ACHN (cell line): ENCODE measurements at places on chromosomes 4 and X.

DNA sequence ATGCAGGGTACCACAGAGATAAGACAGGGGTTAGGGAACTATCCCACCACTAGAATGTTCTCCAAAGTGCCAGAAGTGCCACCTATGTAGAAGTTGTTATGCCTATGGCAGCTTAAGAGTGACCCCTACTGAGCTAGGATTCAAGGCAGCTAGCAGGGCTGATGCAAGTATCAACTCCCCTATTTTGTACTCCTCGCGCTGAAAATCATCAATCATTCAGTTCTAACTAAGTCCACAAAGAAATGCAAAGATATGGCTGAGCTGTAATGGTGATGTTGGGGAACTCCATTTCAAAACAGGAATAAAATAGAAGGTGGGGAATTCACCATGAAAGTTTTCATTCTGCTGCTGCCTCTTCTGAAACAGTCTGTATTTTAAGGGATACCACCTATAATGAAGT is 13.8 kb downstream of the ACSL4 start:
- no peak for DNase-seq

- DNase-seq = no peak
Measured at GRCh38 chr4:119592830-119593229, 35.8 kb downstream of the PDE5A start.

DNA sequence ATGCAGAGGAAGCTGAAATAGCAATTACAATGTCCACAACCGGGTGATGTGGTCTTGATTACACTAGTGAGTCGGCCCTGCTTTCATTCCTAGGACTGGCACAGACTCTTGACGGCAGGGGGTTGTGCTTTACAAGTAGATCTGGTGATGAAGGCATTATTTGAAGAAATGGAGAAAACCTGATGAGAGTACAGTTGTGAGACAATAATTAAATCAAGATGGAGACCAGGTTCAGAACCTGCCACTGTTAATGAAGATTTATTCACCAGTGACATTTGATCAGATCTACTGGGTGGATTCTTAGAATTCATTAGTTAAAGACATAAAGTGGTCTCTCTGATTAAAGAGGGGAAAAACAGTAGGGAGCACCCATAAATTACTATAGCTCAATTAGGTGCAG is 747.2 kb downstream of the STPG2 start:
- DNase-seq = no peak

DNA sequence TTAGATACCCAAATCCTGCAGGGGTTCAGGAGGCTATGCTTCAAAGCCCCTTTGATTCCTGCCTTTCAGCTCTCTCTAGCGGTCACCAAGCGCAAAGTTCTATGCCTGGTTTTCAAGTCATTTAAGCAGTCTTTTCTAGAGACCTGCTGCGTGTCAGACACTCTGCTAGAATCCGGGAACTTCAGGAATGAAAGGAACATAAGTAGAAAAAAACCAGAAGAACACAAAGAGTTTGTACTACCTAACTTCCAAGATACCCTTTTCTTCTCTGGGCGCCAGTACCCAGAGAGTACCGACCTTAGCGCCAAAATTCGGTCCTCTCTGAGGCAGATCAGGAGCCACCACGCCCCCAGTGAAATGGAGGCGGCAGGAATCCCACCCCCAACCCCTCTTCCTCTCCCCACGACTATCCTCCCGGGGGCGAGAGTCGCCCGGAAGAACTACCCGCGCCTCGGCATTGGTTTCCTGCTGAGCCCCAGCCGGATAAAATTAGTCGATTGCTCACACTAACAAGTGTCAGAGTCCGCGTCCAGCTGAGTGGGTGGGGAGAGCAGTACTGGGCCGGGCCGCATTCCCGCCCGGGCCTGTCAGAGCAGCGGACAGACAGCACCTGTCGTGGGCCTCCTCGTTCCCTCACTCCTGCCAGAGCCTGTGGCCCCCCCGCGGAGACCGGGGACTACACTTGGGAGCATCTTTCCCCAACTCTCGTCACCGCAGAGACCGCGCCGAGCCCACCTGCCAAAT is 78.8 kb downstream of the RLIM start:
- peak; percentile 30 for DNase-seq

- peak; percentile 67 for DNase-seq
Measured at GRCh38 chr4:77959566-77960338, 97.1 kb downstream of the MRPL1 start.

GRCh38 chr4:101067383-101067782 is 279.9 kb downstream of the PPP3CA start:
- DNase-seq = no peak

GRCh38 chrX:150329868-150330267 is 33.2 kb upstream of the MAMLD1 start:
- no peak for DNase-seq

GRCh38 chr4:169675825-169676224 is 55.4 kb downstream of the CLCN3 start:
- DNase-seq = no peak

- no peak for DNase-seq
Measured at GRCh38 chrX:45749375-45749774, 548.7 kb upstream of the DIPK2B start.

DNA sequence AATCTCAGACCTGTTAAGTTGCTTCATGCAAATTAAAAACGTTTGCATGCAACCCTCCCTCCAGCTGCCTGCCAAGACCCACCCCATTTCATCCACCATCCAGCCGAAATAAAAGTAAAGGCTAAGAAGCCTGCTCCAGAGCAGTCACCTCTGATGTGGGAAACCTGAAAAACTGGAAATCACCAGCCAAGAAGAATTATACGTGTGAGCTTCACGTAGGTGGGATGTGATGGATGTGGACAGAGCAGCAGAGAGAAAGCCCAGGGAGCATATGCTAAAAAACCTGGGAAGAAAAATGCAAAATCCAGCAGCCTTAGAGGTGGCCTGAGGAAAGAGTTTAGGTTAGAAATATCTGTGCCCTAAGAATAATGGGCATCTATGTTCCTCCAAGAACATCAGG is 160.6 kb upstream of the STS start:
- no peak for DNase-seq

DNA sequence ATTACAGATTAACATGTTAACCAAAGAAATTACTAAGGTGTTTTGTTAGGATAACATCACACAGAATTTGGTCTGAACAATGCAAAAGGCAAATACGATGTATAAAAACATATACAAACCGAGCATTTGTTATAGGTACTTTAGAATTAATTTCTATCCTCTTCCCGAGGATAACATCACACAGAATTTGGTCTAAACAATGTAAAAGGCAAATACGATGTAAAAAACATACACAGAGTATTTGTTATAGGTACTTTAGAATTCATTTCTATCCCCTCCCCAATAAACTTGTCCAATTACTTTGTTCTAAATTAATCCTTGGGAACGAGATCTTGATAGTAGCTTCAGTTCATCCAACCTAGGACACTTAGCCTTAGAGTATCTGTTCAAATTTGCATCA is 7.6 kb downstream of the HNRNPDL start:
- DNase-seq = no peak

GRCh38 chr4:147777456-147778091 is 45.7 kb downstream of the ARHGAP10 start:
- DNase-seq = peak; percentile 44

- no peak for DNase-seq
Measured at GRCh38 chr4:143389579-143390195, 53.0 kb downstream of the GAB1 start.

- DNase-seq = no peak
Measured at GRCh38 chrX:2673611-2674010, 17.5 kb upstream of the CD99 start.

- no peak for DNase-seq
Measured at GRCh38 chrX:120365968-120366367, 4.1 kb downstream of the ATP1B4 start.

DNA sequence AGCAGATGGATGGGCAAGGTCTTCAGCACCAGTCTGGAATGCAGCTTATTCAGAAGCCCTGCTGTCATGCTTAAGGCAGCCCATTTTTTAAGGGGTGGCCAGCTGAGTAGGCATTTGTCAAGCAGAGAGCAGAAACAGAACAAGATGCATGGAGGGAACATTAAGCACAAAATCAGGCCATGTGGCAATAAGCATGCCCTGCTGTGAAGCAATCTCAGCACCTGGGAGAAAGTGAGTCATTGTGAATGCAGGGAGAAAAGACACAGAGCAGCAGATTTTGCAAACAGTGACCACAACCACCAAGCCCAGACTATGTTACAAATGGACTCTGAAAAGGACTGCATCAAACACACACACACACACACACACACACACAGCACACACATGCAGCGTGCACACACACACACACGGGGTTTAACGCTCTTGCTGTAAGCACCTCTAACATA is 94.1 kb upstream of the GALNT7 start:
- peak; percentile 56 for DNase-seq

DNA sequence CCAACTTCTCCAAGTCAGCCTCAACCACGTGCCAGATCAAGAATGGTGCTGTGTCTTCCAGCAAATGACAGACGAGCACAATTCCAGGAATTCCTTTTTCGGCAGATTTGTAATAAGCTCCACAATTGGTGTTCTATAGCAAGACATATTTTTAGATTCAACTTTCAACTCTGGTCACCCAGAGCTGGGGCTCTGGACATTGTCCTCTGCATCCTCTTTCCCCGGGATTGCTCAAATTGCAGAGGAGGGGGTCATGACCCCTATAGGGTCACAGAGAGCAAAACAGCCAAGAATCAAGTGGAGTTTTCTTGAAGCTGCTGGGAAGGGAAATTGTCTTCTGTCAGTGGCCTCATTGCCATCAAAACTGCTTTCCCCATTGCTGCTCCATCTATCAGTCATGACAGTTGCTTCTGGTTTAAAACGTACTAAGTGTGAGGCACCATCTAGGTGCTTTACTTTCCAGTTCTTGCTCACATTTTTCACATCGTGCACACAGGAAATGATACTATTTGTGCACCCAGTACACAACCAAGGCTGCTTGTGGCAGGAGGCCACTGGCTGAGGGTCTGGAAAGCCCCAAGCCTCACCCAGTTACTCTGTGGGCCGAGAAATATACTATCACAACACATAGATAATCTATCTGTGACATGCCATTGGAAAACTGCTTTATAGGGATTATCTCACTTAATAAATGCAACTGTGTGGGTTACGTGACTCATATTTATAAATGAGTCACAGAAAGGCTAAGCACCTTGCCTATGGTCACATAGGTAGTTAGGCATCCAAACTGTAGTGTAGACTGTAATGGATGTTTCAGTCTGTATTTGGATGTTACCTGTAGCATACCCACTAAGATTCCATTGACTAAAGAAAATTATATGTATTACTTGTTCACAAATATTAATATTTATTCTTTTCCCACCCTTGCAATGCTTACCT is 91.7 kb upstream of the PHOX2B start:
- no peak for DNase-seq

- no peak for DNase-seq
Measured at GRCh38 chr4:30620711-30621110, 99.5 kb upstream of the PCDH7 start.

GRCh38 chr4:91961504-91961903 is 342.3 kb upstream of the GRID2 start:
- no peak for DNase-seq

DNA sequence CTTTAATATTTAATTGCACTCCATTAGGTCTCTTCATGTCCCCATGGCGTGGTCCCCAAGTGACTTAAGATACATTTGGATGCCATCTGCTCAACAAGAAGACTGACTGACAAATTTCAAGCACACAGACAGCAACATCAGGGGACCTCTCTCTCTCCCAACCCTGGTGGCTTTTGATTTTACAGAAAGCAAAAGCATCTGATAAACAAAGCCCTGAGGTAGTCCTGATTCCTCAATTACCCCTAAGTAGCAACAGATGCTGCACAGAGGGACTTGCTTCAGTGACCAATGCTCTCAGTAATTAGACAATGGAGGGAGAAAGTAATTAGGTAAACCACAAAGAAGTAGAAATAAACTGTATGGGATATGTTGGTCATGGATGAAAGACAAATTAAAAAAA is 426.4 kb downstream of the INPP4B start:
- DNase-seq = no peak

GRCh38 chr4:41129128-41129754 is 85.1 kb downstream of the APBB2 start:
- DNase-seq = no peak

- DNase-seq = no peak
Measured at GRCh38 chrX:21989384-21989783, 42.7 kb upstream of the PHEX start.

DNA sequence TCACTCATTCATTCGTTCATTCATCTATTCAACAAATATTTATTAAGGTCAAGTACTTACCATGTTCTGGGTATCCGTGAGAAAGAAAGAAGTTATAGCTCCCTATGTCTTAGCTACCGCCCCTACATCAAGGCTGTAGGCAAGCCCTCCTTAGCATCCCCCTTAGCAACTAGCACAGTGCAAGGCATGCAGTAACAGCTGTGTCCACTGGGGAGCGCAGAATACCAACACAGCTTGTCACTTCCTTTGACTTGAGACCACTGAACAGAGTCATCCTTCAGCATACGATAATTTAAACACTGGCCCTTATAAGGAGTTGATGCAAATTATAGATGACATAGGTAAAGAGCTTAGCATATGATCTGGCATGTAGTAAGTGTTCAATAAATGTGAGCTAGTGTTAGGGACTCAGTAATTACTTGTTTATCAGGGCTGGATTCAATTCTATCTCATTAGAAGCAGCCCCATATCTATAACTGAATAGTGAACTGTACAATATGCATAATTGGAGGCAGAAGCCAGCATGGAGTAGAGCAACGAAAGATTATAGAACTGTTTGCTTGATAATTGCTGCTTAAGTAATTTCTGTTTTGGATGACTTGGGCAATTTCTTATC is 8.7 kb downstream of the KIAA1210 start:
- peak; percentile 28 for DNase-seq

DNA sequence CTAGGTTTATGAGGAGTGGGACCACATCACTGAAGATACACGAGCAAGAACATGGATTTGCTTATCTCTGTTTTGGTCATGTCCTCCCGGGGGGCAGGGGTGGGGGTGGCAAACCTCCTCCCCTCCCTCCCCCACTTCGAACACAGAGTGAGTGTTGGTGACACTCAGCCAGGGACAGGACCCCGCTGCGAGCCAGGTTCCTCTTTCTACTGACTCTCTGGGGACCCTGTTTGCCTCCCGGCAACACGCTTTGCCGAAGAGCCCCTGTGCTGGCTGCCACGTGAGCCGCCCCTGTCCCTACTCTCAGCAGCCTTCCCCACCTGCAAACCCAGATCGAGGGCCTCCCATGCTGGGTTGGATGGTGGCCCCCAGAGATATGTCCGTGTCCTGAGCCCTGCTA is 34.7 kb downstream of the P2RY8 start:
- DNase-seq = no peak

- no peak for DNase-seq
Measured at GRCh38 chrX:79412166-79412565, 45.0 kb upstream of the ITM2A start.

DNA sequence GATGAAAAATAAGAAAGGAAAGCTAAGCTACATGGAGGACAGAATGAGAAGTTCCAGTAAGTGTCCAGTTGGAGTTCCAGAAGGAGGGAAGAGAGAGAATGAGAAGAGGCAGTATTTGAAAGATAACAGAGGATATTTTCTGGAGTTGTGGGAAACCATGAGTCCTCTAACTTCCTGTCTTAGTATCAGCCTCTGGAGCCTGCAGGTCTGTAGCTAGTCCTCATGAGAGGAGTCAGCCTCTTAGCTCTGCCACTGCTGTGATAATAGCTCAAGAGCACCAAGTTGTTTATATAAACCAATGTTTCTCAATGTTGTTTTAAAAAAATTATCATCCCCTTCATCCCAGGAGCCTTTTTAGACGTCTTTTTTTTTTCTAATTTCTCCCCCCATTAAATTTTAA is 2.4 kb upstream of the PLAC1 start:
- no peak for DNase-seq
